Activated CD8-positive, alpha-beta T cell treated with anti-CD3 and anti-CD28 coated beads for 36 hours (primary cell): ENCODE measurements at places on chromosomes 6 and 20. TPM values are rescaled to one million over a fixed set of nuclear protein-coding genes. Genes with fewer than 3 reads are reported as not detected.

GRCh38 chr20:32978009-32978335, 26.3 kb downstream of the SUN5 start:
- peaks cover 33% of the 10 kb centered on the region for H3K4me1 ChIP-seq
- no peak overlapping the region for H3K27ac ChIP-seq
- H3K36me3 ChIP-seq, result peaks cover 18% of the 10 kb centered on the region
- no peak overlapping the region for H3K4me3 ChIP-seq

- H3K4me1 ChIP-seq, result peaks cover 31% of the 10 kb centered on the region
- peak overlapping the region; percentile 81 for H3K4me3 ChIP-seq
- no peaks in the 10 kb centered on the region for H3K36me3 ChIP-seq
- no peaks in the 10 kb centered on the region for H3K27me3 ChIP-seq
Observed at GRCh38 chr20:63955281-63955826, 862 bp downstream of the UCKL1 start.

DNA sequence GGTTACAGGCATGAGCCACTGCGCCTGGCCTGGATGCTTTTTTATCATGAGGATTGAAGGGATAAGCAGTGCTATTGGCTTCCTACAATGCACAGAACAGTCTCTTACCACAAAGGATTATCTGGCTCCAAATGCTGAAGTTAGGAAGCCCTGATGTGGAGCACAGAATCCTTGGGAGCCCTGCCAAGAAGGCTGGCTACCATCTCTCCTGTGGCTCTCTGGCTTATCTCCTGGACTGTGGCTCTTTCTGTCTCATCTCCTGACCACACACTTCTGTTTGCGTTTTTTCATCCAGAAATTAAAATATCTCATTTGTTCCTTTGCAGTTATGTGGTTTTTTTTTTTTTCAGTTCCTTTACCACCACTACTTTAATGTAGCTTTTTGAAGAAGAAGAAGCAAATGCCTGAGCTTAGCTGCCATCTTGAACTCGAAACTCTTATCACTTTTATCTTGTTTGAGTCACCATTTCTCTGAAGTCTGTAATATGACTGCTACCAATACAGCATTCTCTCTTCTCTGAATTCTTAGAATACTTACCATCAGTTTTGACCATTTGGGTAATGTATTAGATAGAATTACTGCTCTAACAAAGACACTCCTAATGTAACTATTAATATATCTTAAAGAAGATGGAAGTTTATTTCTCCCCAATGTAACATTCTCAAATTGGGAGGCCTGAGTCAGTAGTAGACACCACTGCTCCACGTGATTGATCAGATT, 1044.7 kb downstream of the KIF16B start:
- H3K36me3 ChIP-seq, result no peaks in the 10 kb centered on the region
- no peaks in the 10 kb centered on the region for H3K4me1 ChIP-seq
- H3K4me3 ChIP-seq, result no peak overlapping the region
- H3K27ac ChIP-seq, result no peak overlapping the region
- H3K27me3 ChIP-seq, result no peaks in the 10 kb centered on the region
- no peak for DNase-seq

GRCh38 chr6:139568956-139569538, 194.6 kb upstream of the CITED2 start:
- no peak for DNase-seq
- H3K4me3 ChIP-seq, result no peak overlapping the region
- H3K36me3 ChIP-seq, result no peaks in the 10 kb centered on the region
- no peaks in the 10 kb centered on the region for H3K27me3 ChIP-seq

The PYGB gene
- 26.5 TPM for total RNA-seq

DNA sequence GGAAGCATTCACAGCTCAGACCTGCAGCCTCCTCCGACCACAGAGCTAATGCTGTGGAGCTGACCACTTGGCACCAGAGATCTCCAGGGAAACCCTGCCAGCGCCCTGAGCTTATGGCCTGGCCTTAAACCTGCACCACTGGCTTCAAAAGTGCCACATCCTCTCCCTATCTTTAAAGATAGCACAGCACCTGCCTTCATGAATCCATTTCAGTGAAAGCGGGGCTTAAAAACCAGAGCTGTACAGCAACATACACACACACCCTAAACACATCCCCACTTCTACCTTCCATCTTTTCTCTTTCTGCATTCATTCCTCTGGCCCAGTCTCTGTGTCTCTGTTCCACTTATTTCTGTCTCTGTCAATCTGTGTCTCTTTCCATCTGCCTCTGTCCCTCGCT, 59.8 kb upstream of the CCDC167 start:
- no peaks in the 10 kb centered on the region for H3K36me3 ChIP-seq
- H3K27ac ChIP-seq, result no peak overlapping the region
- H3K27me3 ChIP-seq, result peaks cover 6% of the 10 kb centered on the region
- no peak for DNase-seq
- H3K4me3 ChIP-seq, result no peak overlapping the region

GRCh38 chr20:18279242-18279641, 9.1 kb upstream of the ZNF133 start:
- DNase-seq, result peak; percentile 21
- H3K36me3 ChIP-seq, result no peaks in the 10 kb centered on the region
- no peak overlapping the region for H3K4me3 ChIP-seq
- H3K27me3 ChIP-seq, result peaks cover 31% of the 10 kb centered on the region

DNA sequence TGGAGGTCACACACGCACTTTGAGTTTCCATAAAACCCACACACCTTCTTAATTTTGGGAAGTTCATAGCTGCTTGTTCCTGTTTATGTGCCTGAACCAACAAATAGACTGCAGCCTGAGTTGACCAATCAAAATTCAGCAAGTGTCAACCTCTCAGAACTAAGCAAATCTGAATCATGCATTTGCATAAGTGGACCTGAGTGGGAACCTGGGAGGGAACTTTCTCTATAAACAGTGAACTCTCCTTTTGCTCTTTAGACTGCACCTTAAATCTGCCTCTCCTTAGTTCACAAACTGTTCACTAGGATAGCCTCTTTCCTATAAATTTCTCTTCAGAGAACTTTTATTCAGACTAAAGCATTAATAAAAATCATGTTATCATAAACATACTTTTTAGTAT, 37.9 kb downstream of the SLC17A1 start:
- no peak overlapping the region for H3K4me3 ChIP-seq
- no peak overlapping the region for H3K27ac ChIP-seq
- peaks cover 3% of the 10 kb centered on the region for H3K27me3 ChIP-seq
- no peak for DNase-seq
- H3K36me3 ChIP-seq, result no peaks in the 10 kb centered on the region

The CD109 gene
- total RNA-seq, result 9.5 TPM

GRCh38 chr20:50506270-50506579, 4.0 kb upstream of the PTPN1 start:
- no peaks in the 10 kb centered on the region for H3K27me3 ChIP-seq
- no peak for DNase-seq

- H3K4me1 ChIP-seq, result no peaks in the 10 kb centered on the region
- H3K4me3 ChIP-seq, result no peak overlapping the region
- no peak overlapping the region for H3K27ac ChIP-seq
- no peaks in the 10 kb centered on the region for H3K36me3 ChIP-seq
- H3K27me3 ChIP-seq, result peaks cover 15% of the 10 kb centered on the region
Observed at GRCh38 chr6:18577491-18577890, 190.3 kb downstream of the RNF144B start.

The TNFRSF21 gene
- 2.5 TPM for total RNA-seq

The PRPH2 gene
- total RNA-seq, result not detected

- peaks cover 6% of the 10 kb centered on the region for H3K27me3 ChIP-seq
- H3K4me1 ChIP-seq, result no peaks in the 10 kb centered on the region
- no peak overlapping the region for H3K4me3 ChIP-seq
- DNase-seq, result no peak
- H3K27ac ChIP-seq, result no peak overlapping the region
- H3K36me3 ChIP-seq, result no peaks in the 10 kb centered on the region
Observed at GRCh38 chr6:12369355-12369754, 79.2 kb downstream of the EDN1 start.
